WERI-Rb-1 (cell line): ENCODE measurements at places on chromosomes 7 and 10.

DNA sequence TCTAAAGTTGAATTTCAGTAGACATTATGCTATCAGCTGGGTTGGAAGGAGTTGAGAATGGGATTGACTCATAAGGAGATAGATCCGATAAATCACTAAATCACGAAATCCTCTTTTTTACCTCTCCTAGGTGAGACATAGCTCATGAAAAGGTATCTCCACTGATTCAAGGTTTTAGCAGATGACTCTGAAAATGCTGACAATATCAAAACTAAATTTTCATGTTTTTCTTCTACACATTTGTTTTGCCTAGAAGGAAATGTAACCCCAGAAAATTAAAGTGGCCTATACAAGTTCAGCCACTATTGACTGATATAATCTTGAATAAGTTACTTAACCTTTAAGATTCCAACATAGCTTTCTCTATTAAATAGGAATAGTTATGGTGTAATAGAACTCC lies 82.2 kb upstream of the VWDE start:
- no peak for DNase-seq

DNA sequence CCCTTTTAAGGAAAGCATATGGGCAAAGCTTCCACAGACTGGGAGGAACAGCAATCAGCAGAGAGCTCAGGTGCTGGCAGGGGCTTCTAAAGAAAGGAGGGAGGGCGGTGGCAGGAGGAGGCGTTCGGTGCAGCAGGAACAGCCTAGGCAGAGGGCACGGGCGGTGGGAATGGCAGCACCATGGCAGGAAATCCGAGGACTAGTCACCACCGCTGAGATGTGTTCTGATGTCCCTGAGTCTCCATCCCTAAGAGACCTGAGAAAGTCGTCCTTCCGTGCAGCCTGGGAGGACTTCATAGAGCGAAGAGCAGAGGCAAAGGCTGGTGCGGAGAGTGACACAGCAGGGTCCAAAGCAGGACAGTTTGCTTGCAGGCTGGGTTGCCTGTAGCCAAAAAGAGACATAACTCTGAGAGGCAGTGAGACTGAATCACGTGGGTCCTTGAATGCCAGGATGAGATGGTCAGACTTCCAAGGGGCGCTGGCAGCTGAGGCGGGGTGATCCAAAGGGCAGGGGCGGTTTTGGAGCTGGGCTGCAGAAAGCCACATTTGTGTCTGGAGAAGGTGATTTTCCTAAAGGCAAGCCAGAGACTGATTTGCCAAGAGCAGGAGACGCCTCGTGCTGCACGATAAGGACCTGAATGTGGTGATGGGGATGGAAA lies 35.8 kb upstream of the GRID1 start:
- no peak for DNase-seq

DNA sequence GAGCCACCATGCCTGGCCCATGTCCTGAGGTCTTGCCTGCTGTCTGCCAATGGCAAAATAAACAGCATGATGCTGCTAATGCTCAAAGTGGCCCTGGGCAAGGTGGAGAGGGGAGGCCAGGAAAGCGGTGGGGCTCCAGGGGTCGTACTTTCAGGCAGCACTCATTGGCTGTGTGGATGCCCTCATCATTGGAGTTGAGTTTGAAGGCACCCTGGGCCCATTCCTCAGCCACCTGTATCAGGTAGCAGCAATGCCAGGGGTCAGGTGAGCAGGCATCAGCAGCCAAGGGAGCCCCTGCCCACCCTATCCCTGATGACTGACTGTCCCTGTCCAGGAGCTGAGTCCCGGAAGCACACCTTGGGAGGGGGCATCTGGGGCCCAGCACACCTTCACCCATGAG lies 902.5 kb upstream of the ZNF722 start:
- DNase-seq, result no peak

DNA sequence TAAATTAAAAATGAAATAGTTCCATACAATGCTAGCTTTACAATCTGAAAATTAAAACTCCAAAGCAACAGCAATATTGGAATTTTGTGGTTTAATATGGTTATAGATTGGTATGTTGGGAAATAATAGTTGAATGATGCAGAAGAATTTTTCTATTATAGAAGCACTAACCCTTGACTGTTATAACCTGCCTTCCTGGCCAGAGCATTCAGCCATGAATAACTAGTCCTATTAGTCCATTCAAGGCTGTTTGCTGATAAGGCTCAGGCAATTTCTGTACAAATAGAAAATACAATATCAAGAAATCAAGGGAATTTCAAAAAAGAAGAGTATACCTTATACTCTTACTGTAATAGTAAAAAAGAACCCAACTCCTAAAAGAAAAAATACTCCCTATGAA lies 101.6 kb upstream of the SP4 start:
- DNase-seq, result no peak

GRCh38 chr10:131636841-131637724 lies 263.7 kb upstream of the PPP2R2D start:
- DNase-seq, result no peak

- DNase-seq, result no peak
Observed at GRCh38 chr7:3753868-3754267, 452.8 kb downstream of the SDK1 start.

GRCh38 chr7:138455609-138456008 lies 4.5 kb upstream of the TRIM24 start:
- no peak for DNase-seq

GRCh38 chr7:95693551-95694333 lies 78.6 kb upstream of the DYNC1I1 start:
- no peak for DNase-seq

GRCh38 chr10:118210276-118210675 lies 131.8 kb downstream of the FAM204A start:
- no peak for DNase-seq

DNA sequence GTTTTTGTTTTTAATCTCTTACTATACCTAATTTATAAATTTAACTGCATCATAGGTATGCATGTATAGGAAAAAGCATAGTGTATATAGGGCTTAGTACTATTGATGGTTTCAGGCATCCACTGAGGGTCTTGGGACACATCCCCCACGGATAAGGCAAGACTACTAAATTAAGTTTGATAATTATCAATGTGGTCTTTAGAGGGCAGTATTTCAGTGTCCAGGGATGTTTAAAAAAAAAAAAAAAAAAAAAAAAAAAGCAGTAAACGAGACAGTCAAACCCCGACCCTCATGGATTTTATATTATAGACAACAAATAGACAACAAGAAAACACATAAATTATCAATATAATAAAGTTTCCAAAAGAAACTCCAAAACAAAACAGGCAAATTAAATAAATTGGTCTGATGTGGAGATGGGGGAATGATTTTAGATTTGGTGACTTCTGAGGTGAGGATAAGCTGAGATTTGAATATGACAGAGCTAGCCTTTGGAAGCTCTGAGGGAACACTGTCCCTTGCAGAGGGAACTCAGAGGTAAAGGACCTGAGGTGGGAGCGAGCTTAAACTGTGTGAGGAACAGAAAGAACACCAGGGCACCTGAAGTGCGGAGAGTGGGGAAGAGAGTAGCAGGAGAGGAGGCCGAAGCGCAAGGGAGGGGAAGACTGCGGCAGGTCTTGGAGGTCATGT lies 14.8 kb downstream of the ACSM6 start:
- DNase-seq, result no peak

GRCh38 chr7:87982116-87982515 lies 48.1 kb downstream of the ADAM22 start:
- DNase-seq, result no peak

DNA sequence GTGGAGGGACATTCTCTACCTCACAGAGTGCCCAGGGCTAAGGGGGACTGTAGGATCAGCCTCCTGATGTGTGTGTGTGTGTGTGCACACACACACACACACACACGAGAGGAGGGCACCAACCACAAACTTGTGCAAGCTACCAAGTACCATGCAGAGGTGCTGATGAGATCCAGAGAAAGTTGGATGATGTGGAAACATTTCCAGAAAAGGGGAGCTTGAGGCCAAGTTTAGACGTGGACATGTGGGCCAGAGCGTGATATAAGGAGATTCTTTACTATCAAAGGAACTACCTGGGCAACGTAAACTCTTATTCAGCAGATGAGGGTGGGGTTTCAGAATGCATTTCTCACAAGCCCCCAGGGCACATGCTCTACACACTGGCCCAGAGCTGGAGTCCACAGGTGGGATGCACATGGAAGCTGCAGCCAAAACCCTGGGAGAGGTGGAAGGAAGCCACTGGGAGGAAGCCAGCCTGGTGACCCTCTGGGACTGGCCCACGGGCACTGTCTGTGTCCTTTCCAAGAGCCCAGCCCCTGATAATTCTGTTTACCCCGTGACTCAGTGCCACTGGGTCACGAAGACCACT lies 53.5 kb downstream of the DLG5 start:
- no peak for DNase-seq

DNA sequence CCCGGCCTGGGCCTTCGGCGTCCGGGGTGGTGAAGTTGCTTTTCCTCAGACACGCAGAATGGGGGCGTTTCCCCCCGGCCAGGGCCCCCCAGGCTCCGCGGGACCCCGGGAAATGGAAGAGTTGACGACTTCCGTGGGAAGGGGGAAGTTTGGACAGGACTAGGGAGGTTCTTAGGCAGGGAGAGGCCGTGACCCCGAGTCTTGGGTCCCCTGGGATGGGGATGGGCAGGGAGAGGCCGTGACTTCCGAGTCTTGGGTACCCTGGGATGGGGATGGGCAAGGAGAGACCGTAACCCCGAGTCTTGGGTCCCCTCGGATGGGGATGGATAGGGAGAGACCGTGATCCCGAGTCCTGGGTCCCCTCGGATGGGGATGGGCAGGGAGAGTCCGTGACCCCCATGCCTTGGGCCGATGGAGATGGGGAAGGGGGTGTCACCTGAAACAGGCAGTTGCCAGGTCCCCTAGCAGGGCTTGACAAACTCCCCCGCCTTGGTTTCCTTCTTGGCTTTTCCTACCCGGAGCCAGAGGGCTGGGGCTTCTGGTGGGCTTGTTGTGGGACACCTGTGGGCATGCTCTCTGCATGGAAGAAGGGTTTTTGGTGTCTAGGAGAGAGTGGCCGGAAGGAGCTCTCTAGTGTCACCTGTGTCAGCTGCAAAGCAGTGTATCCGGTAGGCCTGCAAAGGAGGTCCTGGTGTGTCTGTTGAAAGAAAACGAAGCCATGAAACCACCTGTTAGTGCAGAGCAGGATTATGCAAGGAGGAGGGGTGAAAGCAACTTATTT lies 1.1 kb downstream of the TRRAP start:
- peak; percentile 60 for DNase-seq

DNA sequence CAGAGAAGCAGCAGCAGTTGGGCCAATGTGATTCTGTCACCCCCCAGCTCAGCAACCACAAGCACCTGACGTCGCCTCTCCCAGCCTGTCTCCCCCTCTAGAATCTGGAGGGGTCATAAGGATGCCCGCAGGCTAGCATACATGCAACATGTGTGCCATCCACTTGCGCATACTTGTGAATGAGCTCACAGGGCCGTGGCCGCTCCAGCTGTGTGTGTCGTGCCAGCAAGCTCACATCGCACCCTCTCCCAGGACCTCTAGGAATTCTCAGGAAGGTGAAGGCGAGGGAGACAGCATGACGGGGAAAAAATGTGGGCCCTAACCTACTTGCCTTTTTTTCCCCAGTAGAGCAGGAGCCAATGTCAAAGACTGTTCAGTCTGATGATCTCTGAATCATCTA lies 80.3 kb downstream of the STRA8 start:
- no peak for DNase-seq

- DNase-seq, result no peak
Observed at GRCh38 chr7:122727354-122727753, 24.6 kb upstream of the RNF148 start.

DNA sequence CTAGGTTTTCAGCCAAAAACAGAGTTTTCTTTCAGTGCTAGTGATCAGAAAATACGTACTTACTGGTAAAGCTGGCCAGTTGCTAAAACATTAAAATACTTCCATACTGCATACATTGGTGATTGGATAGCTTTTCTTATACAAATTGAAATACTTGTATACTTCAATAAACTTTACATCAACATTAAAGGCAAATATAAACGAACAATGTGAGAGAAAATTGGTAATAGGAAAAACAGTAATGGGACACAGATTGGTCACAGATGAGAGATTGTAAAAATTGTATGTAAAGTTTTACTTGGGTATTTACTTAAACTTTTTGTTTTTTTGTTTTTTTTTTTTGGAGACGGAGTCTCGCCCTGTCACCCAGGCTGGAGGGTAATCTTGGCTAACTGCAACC lies 391.7 kb downstream of the TFEC start:
- DNase-seq, result no peak

- no peak for DNase-seq
Observed at GRCh38 chr10:79313320-79313719, 33.9 kb upstream of the PPIF start.

DNA sequence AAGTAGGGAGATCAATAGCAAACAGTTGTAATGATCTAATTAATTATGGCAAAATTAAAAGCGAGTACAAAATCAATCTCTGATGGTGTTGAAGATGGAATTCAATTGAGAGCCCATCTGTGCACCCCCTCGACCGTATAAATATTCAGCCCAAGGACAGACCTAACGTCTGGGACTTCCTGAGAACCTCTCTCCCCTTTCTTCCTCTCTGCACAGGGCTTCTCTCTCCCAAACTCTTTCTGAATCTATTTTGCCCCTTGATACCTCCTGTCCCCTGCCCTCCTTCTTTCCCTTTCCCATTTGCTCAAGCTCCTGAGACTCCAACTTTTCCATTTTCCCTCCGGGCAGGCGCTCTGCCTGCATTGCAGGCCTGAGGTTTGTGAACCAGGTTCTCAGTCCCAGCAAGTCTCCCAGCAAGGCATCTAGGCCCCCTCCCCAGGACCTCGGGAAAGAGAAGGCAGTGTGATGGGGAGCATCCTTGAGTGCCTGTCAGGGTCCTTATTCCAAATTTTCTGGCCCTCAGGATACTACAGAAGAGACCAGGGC lies 8.5 kb upstream of the PAX2 start:
- DNase-seq, result no peak

DNA sequence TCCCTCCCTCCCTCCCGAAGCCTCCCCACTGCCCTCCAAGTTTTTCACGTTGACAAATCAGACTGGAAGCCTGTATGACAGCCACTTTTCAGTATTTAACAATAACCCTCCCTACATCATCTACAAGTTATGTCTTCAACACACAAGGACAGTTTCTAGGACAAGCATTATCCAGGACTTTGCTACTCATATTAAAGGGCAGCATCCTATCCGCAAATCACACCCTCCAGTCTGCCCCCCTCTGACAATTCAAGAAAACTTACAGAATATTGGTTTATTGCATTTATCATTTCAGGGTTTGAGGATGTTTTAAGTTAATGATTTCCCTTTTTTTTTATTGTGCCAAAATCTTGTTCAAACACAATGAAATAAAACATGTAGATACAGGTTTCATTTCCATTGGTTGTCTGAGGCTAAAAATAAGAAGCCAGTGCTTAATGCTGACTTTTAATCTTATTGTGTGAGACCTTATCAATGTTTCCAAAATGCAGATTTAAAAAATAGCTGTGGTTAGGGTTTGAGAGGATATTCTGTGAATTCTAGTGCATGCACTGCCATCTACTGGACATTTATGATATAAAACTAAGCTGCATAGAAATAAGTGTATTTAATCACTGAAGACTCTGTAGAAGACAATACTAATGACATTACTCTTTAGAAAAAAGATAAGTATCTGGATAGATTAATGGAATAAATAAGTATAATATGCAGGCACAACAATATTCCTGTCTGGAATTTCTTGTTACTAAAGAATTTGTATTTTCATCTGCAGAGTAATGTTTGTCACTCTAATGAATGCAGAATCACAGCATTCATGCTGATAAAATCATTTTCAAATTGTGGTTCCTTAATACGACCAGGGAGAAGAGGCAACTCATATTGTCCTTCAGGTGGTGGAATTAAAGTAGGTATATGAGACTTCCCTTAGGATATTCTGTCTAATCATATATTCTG lies 64.1 kb downstream of the CAV1 start:
- no peak for DNase-seq
